Left renal cortex interstitium (tissue), 4 donors: ENCODE measurements at places on chromosomes 2 and 18. TPM values are rescaled to one million over a fixed set of nuclear protein-coding genes. Genes with fewer than 3 reads are reported as not detected.

- DNase-seq: no peak
Measured at GRCh38 chr2:70822843-70823242, 2.4 kb upstream of the CLEC4F start.

DNA sequence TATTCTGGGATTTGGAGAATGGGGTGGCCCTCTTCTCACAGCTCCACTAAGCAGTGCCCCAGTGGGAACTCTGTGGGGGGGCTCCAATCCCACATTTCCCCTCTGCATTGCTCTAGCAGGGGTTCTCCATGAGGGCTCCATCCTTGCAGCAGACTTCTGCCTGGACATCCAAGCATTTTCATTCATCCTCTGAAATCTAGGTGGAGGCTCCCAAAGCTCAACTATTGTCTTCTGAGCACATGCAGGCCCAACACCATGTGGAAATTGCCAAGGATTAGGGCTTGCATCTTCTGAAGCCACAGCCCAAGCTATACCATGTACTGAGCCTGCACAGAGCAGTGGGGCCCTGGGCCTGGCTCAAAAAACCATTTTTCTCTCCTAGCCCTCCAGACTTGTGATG, 162.4 kb upstream of the CWC22 start:
- DNase-seq: no peak

DNA sequence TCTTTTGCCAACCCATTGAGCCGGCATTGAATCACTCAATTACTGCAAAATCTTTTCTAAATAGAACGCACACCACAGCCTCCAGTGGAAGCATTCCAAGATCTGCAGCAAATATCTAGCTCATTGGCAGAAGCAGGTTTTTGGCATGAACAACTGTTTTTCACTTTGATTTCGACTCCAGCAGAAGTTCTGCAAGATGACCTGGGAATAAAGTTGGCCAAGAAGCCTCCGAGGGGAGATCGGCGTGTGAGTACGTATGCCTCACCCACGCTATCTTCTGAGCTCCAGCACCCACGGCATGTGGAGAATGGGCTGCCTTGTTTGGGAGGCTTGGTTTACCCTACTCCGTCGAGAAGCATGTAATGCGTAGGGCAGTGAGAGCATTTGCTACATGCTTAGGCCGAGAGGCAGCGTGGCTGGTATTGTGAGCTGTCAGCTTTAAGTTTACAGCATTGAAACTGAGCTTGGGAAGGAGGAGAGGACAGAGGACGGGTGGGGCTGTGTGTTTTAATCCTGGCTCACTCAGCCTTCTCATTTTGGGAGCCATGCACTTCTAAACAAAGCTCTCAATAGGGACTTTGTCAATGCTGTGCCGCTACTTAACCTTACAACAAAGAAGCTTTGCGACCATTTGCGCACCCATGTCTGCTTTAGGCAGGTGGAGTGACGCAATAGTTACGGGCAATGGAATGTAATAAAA, 10.5 kb downstream of the PCARE start:
- DNase-seq: no peak

DNA sequence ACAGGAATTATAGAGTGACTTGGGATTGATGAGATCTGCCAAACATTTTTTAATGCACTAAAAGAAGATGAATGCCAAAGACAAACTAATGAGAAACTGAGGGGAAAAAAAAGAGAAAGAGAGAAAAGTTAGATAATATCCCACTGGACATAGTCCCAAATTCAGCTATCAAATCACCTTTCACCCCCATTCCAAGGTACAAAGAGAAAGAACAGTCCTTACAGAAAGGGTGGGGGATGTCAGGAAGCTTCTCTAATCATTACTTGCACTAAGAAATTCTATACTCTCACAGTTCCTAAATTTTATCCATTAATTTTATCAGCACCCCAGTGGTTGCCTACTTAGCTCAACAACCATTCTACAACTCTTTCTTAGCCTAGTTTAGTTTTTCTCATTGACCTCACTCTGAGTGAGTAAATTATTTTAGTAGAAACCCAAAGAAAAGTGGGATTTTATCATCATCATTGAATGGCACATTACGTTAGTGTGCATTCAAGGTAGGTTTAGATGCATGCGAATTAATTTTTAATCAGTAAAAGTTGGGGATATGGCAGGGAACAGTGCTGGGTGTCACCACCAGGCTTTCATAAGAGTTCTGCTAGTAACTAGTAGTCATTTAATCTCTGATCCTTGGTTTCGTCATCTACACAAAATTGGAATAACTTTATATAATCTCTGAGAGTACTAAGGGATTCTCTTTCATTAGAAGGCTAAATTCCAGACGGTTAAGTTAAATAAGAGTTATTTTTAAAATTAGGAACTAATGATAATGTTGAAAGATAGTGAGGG, 85.3 kb upstream of the CYTIP start:
- no peak for DNase-seq

DNA sequence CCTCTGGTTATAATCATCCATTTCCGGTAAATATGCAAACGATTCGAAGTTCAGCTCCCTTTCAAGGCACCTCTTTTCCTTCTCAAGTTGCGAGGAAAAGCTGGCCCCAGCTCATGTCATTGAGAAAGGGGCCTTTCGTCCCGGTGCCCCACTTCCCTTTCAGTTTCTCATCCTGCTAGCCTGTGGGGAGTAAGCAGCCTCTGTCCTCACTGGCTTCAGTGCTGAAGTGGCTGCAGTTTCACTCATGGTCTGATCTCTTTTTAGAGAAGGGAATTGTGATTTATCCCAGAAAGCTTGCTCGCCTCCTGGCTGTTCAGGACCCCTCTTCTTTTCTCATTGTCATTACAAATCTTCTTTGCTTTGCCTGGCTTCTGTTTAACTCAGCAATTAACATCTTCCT, 207.5 kb downstream of the NR4A2 start:
- no peak for DNase-seq

EPHA4 gene
- 64.7 TPM for polyA plus RNA-seq

SERPINB4 gene
- polyA plus RNA-seq: not detected

REG1B gene
- polyA plus RNA-seq: not detected

PRKAG3 gene
- polyA plus RNA-seq: not detected
